CD4-positive, alpha-beta T cell treated with Interleukin-2 at 100 ng/mL for 4 hours (primary cell): ENCODE measurements at places on chromosomes 5 and 9.

DNA sequence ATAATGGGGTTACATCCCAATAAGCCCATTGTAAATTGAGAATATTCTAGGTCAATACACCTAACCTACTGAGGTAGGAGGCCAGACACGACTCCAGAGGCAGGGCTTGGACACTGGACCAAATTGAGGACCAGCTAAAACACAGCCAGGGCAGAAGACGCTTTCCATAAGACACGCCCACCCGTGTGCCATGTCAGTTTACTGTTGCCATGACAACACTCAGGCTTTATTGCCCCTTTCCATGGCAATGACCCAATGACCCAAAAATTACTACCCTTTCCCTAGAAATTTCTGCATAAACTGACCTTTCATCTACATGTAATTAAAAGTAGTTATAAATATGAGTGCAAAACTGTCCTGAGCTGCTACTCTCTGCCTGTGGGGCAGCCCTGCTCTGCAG lies 31.5 kb downstream of the SLC22A4 start:
- DNase-seq = no peak

GRCh38 chr9:19298436-19299000 lies 68.0 kb downstream of the DENND4C start:
- no peak for DNase-seq

- no peak for DNase-seq
Observed at GRCh38 chr5:87383216-87383615, 29.5 kb downstream of the CCNH start.

- DNase-seq = peak; percentile 56
Observed at GRCh38 chr9:35940458-35941407, 17.2 kb downstream of the OR2S2 start.

DNA sequence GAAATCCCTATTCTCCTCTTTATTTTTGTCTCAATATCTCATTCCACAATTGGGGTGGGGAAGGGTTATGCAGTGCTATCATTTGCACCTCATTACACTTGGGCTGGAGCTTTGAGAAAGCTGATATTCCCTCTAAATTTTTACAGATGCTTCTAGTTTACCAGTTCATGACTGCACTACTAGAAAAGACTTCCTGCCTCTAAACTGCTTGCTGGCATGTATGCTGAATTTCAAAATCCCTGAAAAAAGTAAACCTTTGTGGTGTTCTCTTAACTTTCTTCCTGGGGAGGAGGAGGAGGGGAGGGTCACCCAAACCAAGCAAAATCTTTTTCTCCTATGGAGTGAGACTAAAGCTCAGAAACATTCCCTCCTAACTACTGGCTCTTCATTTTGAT lies 45.1 kb downstream of the BNC2 start:
- DNase-seq = no peak
